ENCODE measurements at places on chromosomes 6 and 20.

DNA sequence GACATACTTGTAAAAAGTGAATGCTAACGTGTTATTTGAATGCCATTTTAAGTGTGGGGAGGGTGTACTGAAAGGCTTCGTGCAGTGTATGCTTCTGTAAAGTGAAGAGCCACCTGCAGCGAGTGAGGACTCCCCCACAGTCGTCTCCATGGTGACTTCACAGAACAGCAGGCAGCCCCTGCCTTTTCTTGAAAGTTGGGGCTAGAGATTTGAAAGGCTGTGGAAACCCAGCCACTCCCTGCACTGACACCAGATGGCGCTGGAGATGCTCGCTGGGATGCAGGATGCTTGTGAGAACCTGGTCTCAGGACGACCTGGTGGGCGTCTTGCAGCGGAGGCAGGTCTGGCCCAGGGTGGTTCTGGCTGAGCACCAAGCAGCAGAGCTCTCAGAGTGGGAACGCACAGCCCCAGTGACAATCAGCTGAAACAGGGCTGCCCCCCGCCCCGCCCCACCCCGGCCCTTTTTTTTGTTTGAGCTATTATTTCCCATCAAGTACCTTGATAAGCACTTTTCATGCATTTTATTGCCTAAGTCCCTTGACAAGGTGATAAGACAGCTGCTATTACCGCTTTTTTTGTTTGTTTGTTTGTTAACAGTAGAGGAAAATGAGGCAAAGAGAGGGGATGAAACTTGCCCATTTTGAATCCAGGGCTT is 150.3 kb downstream of the SYCP2 start:
- DNase-seq: peak; percentile 60

DNA sequence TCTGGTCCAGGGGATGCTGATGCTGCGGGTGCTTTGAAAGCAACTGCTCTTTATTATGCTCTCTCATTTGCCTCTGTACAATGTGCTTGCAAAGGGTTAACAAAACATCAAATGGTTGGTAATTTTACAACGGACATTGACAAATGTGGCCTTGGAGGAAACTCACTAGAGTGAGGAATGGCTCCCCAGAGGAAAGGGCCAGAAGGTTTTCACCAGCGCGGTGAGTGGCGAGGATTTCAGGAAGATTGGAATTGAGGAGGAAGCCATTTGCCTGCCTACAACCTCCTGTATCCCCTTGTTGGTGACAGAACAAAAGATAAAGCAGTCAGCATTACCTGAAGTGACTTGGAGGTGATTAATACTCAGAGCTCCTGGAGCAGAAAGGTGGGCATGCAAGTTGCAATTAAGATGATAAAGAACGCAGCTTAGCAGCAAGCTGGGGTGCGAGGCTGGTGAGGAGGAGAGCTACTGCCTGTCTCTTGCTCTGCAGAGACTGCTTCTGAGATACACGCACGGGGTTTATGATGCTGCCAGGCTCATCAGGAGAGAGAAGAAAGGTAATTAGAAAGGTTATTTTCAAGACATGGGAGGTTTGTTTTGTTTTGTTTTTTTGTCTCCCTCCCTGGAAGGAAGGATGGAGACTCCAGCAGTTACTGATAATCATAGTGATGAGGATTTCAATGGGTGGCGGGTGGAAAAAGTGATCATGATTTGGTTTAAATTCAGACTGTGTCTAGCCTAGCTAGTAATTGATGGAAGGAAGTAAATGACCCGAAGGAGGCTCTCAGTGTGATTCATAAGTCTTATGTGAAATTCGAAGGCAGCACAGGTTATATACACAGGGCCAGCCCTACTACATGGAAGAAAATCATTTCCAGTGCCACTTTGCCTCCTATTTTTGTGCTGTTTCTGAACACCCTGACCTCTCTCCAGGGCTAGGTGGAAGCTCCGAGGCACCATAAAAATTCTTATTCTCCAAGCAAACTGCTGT is 141.6 kb upstream of the DTNBP1 start:
- DNase-seq: no peak

GRCh38 chr6:27214126-27214601 is 33.3 kb upstream of the PRSS16 start:
- DNase-seq: no peak

DNA sequence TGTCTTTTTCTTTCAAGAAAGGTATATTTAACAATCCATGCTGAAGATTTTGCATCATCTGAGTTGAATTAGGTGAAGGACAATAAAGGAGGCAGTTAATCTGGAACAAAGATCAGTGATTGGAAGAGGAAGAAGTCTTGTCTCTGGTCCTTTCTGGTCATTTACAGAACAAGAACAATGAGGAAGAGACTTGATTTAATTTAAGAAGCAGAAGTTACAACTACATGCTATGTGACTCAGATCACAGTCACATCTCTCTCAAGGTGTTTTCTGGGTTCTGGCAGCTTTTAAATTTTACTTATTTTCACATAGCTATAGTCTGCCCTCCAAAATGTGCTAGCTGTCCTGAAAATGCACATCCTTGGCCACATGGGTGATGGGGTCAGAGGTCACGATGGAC is 53.5 kb upstream of the DEK start:
- DNase-seq: no peak

DNA sequence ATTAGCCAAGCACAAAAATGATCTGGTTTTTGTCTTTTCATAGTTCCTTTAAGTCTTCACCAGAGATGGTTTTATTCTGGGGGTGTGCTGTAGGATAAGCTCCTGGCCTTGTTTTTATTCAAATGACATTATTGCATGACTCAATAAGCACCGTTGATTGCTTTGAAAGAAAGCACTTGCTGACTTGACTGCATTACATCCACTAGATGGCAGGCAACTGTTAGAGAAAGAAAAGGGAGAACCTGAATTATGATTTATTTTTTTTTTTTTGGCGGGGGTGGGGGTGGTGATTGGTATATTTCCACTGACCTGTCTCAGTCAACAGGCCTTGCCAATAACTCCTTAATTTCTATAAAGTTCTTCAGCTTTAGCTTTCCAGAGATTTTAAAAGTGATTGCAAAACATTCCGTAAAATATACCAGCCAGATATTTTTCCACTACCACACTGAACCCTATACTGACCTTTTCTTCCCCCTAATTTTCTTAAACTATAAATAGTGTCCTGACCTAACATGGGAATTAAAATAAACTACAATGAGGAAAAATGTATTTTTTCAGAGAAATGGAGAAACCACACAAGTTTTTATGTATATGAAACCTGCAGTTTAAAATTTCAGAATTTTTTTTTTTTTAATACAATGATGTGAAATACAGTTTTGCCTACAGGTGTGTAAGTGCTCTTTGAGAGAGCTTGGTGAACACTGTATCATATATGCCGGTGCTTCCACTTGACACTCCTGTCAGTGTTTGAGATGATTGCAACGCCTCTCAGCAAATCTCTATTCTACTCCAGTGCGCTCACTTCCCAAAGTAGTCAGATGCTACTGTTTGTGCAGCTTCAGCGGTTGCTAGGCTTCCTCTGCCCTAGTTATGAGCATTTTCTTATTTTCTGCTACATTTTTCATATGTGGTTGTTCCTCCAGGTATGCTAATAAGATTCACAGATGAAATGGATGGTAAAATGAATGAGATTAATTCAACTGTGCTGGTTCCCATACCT is 274.3 kb downstream of the CD109 start:
- DNase-seq: no peak

GRCh38 chr6:88048578-88048977 is 937 bp downstream of the SPACA1 start:
- no peak for DNase-seq

GRCh38 chr6:113829696-113830045 is 27.5 kb upstream of the MARCKS start:
- DNase-seq: no peak

DNA sequence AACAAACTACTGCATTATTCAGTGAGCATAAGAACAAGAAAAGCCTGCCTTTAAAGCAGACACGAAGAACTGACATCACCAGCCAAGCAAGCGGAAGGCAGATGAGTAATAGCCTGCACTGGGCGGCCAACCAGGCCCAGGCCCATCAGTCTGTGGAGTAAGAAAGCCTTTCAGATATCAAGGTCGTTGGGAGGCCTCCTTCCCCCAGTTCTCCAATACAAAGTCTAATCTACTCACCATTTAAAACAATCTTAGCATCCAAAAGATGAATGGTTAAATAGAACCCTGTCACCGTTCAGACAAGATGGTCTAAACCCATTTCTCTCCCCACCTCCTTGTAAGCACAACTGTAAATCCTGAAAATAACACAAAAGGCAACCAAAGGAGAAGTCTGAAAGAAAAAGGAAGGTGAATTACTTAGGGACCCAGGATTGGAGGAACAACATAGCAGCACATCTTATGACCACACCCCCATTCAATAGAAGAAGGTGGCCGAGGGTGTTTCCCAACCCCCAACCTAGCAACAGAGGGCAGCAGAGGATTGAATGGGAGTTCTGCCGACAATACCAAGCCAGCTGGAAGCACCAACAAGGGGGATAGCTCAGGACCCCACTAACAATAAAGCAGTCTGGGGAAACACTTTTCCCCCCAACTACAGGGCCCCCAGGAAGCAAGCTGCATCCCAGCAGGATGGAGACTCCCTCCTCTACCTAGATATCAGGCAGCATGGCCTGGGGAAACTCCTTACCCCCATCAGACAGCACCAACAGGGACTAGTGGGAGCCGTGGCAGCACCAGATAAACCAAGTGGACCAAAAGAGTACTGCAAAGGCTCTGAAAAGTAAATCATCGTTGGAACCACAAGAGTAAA is 67.9 kb downstream of the ZHX3 start:
- DNase-seq: no peak

DNA sequence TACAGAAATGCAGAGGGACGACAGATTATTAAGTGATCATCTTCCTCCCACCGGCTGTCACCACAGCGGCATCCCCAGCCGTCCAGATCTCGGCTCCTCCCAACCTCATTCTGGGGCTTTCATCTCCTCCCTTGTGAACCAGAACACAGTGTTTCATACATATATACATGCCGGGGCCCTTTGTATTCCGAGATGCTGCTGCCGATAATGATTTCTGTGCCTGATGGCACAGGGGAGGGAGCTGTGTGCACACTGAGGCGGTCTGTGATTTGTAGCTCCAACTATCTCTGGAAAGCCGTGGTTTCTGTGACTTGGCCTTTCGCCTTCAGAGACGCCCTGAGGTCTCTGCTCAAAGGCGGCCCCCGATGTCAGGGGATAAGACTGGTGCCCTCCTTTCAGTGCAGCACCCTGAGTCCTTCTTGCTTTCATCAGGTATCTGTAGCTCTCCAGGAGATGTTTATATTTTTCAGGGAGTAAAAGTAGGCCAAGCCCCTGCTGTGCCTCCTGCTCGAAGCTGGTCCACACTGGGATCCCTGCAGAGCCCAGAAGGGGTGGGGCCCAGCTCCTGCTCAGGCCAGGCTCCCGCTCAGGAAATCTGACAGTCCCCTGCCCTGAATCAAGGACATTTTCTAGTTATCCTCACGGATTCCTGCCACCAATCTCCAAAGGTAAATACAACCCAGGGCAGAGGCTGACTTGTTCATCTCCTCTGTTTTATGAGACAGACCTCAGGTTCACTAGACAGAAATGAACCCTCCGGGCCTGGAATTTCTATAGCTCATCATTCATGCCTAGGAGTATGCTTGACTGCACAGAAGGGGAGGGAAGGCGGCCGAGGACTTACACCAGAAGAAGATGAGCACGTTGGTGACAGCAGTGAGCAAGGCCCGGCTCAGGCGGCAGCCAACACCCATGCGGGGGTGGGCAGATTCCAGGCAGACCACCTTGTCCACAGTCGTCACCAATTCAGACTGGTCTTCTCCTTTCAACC is 11.2 kb downstream of the LEMD2 start:
- no peak for DNase-seq

DNA sequence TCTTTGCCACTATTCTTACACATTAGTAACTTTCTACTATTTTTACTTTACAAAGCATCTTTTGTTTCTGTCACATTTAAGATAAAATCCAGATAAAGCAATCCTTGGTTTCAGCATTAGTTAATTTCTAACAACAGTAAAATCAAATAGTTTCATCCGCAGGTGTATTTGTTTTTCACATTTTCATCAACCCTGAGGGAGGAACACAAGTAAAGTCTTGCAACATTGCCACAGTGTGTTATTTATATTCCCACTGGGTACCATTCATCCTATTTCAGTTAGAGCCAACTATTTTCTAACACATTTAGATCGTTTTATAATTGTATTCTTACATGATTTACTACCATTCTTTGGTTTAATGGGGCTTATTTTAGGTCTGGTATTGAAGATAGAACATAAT is 908.7 kb upstream of the CITED2 start:
- no peak for DNase-seq

- DNase-seq: no peak
These were observed 22.6 kb downstream of the NEDD9 start for GRCh38 chr6:11209906-11210305.

- DNase-seq: no peak
These were observed 12.6 kb downstream of the HSPA12B start for GRCh38 chr20:3744806-3745685.

GRCh38 chr6:23447731-23448130 is 678.3 kb upstream of the NRSN1 start:
- DNase-seq: no peak

DNA sequence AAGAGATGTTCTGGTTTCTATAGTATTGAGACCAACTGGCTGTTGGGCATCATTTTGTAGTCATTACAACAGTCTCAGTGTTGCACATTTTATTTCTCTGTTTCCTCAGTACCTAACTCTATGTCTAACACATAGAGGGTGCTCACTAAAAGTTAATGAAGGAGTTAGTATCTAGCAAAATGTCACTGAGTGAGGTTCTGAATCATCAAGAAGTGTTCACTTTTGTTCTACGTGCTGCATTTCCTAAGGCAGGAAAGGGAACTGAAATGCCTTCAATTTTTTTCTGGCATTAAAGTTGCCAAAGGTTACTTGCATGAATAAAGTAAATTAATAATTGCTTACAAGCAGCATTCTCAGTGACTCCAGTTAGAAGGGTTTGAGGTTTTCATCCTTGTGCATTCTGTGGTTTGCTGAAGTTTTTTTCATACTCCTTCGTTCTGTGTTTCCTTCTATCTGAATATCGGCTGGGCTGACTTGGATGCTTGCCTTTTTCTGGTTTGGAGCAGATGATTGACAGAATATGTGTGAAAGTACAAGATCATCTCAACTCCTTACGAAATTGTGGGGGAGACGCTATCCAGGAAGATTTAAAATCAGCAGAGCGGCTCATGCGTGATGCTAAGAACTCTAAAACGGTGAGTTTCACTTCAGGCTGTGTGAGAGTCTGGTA is 114.5 kb upstream of the SCGN start:
- no peak for DNase-seq

DNA sequence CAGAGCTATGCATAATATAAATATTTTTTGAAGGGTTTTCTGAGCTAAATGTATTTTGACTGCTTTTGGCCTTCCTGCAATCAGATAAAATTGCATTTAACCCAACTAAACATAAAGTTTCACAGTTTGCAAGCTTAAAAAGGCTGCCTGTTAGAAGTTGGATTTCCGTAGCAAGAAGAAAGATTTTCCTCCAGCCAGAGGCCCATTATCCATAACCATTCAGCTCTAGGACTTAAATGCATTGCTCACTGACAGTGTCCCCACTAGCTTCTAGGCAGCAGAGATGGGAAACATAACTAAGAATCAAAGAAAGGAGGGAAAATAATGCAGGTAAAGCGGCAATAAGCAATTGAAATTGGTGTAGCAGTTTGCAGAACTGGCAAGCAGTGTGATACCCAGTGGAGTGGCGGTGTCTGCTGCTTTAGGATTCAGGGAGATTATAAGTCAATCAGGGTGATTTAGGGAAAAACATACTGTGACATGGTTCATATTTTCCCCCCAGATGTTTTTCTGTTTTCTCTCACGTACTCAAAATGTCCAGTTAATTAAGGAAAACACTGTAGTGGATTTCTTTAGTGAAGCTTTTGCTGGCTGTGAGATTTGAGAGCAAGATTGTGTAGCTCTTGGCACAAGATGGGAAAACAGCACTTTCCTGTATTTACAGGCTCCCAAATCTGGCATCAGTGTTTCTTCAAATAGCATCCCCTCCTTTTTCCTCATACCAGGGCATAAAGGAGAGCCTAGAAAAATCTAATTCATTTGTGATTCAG is 69.1 kb downstream of the CTNNBL1 start:
- no peak for DNase-seq
